Stimulated activated CD4-positive, alpha-beta T cell treated with anti-CD3 and anti-CD28 coated beads, TNF-alpha, amount 100 ng/mL, for 48 hours (primary cell): ENCODE measurements at places on chromosomes 2 and 18.

- DNase-seq, result no peak
These were observed 453.3 kb downstream of the MEIS1 start for GRCh38 chr2:66888246-66888645.

DNA sequence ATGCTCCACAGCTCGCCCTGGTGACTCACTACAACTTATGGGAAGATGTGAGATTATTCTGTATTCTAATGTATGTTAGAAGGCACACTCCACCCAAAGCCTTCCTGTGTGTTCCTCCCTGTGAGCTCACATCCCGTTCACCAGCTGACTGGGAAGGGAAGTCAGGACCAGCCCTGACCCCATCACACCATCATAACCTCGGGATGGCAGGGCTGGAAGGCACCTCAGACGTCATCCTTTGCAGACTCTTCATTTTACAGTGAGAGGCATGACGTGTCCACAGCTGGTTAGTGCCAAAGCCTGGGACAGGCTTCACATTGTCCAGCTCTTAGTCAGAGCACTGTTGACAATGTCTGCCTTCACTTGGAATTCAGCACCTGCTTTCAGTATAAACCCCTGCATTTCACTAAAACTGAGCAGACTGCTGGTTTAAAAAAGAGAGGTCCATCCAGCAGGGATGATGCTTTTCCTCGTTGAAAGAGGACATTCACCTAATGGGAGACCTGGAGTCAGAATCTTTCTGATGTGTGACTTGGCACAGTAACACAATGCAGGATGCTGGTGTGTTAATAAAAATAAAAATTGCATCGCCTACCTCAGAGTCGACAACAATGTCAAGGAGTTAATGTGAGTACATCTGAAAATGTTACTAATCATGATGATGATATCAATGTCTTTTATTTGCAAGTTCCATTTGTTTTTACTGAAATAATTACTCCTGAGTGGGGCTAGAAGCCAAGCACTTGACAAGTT lies 418.0 kb upstream of the TNP1 start:
- no peak for DNase-seq

GRCh38 chr2:111169268-111169667 lies 48.6 kb downstream of the BCL2L11 start:
- DNase-seq, result no peak

DNA sequence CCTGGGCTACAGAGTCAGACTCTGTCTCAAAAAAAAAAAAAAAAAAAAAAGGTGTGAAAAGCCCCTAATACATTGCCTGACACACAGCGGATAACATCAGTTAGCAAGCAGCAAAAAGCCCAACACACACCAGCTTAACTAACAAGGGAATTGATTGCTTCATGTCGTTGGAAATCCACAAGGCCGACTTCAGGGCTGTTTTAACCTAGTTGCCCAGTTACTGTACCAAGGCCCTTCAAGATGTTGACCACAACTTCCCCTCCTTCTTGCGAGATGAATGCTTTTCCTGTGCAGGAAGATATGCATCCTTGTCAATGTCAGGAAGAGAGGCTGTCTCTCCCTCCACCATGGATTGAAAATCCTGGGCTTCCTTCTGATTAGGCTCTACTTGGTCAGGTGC lies 202.9 kb downstream of the MIB1 start:
- DNase-seq, result no peak

DNA sequence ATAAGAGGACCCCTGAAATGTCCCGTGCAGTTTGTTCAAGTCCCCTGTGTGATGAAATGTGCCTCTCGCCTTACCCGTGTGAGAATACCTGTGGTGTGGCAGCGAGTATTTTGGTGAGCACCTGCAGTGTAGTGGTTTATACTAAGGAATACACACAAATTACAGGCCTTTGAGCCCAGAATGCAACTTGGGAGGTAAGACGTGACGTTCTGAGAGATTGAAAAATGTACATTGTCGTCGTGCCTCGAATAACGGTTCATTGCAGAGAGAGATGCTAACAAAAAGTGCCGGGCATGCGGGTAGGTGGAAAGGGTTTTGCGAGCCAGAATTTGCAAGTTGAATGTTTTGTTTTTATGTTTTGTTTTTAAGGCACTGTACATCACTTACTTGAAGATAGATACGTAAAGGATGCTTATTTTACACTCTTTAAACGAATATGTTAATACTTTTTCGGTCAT lies 867 bp downstream of the RBBP8 start:
- no peak for DNase-seq

GRCh38 chr2:136030406-136030805 lies 45.0 kb upstream of the DARS1 start:
- no peak for DNase-seq

GRCh38 chr2:181949047-181949446 lies 36.6 kb upstream of the PPP1R1C start:
- DNase-seq, result no peak

- no peak for DNase-seq
These were observed 147.5 kb downstream of the RND3 start for GRCh38 chr2:150339951-150340350.

GRCh38 chr18:11689669-11690565 lies 853 bp downstream of the GNAL start:
- no peak for DNase-seq

GRCh38 chr2:45932278-45932975 lies 281.0 kb downstream of the PRKCE start:
- DNase-seq, result no peak
